ENCODE measurements at places on chromosomes 4 and X. TPM values are rescaled to one million over a fixed set of nuclear protein-coding genes. Genes with fewer than 3 reads are reported as not detected.

The UCP1 gene
- total RNA-seq = not detected

The VSIG1 gene
- total RNA-seq = 1.9 TPM

The GPR82 gene
- 0.39 TPM for total RNA-seq

The GPR34 gene
- 0.95 TPM for total RNA-seq

The NSUN7 gene
- not detected for total RNA-seq

The SLITRK4 gene
- total RNA-seq = not detected

The FABP2 gene
- not detected for total RNA-seq

DNA sequence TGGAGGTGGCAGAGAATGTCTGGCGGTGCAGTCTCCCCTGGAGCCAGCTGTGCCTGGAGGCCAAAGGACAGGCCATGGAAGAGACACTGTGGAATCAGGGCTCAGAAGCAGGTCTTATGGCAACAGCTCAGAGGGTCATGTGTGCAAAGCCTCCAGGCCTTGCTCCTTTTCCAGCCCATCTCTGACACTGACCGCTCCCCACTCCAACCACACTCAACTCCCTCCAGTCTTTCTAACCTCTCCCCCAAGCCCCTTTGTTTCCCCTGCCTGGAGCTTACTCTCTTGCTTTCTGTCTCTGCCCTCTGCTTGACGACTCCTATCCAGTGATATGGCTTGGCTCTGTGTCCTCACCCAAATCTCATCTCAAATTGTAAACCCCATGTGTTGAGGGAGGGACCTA lies 34.2 kb upstream of the CRMP1 start:
- H3K4me3 ChIP-seq = no peak overlapping the region
- no peaks in the 10 kb centered on the region for H3K4me1 ChIP-seq
- no peaks in the 10 kb centered on the region for H3K27me3 ChIP-seq
- no peak overlapping the region for H3K27ac ChIP-seq
- H3K36me3 ChIP-seq = no peaks in the 10 kb centered on the region
- DNase-seq = no peak

- no peak overlapping the region for H3K4me3 ChIP-seq
- no peaks in the 10 kb centered on the region for H3K36me3 ChIP-seq
- no peaks in the 10 kb centered on the region for H3K4me1 ChIP-seq
- no peaks in the 10 kb centered on the region for H3K27me3 ChIP-seq
Measured at GRCh38 chrX:123835661-123836371, 24.0 kb upstream of the XIAP start.

- no peaks in the 10 kb centered on the region for H3K27me3 ChIP-seq
- no peak overlapping the region for H3K4me3 ChIP-seq
- no peak overlapping the region for H3K27ac ChIP-seq
- H3K36me3 ChIP-seq = no peaks in the 10 kb centered on the region
Measured at GRCh38 chr4:175470131-175470530, 341.9 kb downstream of the GPM6A start.

GRCh38 chrX:341541-342101 lies 23.0 kb upstream of the GTPBP6 start:
- no peak overlapping the region for H3K27ac ChIP-seq
- no peaks in the 10 kb centered on the region for H3K27me3 ChIP-seq
- no peak for DNase-seq
- H3K36me3 ChIP-seq = no peaks in the 10 kb centered on the region
- H3K4me1 ChIP-seq = no peaks in the 10 kb centered on the region
- no peak overlapping the region for H3K4me3 ChIP-seq

- H3K36me3 ChIP-seq = no peaks in the 10 kb centered on the region
- DNase-seq = no peak
- no peak overlapping the region for H3K4me3 ChIP-seq
- no peaks in the 10 kb centered on the region for H3K4me1 ChIP-seq
- H3K27me3 ChIP-seq = no peaks in the 10 kb centered on the region
Measured at GRCh38 chrX:129932821-129933321, 26.9 kb downstream of the UTP14A start.

DNA sequence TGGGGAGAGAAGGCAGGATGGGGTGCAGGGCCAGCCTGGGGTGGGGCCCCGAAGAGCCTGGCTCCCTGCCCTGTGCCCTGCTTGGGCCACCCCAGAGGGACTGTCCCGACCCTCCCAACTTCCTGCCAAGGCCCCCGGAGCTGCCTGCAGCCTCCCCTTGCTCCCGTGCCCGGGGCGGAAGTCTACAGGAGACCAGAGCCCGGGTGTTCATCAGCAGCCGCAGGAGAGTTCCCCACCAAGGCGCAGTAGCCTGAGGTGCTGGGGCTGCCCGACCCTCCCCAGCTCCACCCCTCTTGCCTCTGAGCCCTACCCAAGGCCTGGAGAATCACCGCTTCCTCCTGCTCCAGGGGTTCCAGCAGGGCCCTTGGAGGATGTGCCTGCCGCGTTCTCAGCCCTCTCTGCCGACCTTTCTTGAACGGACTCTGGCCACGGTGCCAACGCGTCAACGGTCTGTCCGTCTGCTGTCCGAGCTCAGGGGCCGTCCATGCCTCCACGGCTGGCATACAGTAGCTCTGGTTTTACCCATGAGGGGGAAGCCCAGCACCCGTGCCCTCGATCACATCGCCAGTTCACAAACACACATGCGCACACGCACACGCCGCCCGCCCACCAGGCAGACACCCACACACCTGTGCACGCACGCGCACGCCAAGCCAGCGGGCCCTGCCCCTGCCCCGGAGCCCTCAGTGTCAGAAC lies 36.0 kb upstream of the SPON2 start:
- H3K4me3 ChIP-seq = no peak overlapping the region
- no peak for DNase-seq
- H3K27ac ChIP-seq = no peak overlapping the region
- peaks cover 25% of the 10 kb centered on the region for H3K4me1 ChIP-seq

GRCh38 chr4:110619463-110620247 lies 3.2 kb downstream of the PITX2 start:
- no peak for DNase-seq
- H3K4me3 ChIP-seq = no peak overlapping the region
- H3K36me3 ChIP-seq = no peaks in the 10 kb centered on the region
- H3K27me3 ChIP-seq = peaks cover 81% of the 10 kb centered on the region
- H3K4me1 ChIP-seq = no peaks in the 10 kb centered on the region
- no peak overlapping the region for H3K27ac ChIP-seq

DNA sequence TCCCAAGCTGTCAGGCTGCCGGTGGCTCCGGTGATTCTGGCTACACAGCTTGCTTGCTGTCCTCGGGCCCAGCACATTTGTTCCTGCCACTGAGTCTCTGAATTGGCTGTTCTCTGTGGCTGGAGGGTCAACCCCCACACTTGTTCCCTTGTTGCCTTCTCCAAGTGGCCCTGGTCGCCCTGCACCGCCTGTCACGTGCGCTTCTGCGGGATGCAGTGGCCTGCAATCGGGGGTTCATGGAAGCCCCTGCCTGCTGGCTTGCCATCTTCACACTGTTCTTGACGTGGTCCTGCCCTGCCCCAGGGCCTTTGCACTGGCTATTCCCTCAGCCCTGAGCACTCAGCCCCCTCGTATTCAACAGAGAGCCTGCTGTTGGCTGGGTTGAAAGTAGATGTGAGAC lies 8.1 kb downstream of the CLCN4 start:
- no peaks in the 10 kb centered on the region for H3K4me1 ChIP-seq
- no peak overlapping the region for H3K27ac ChIP-seq
- no peak for DNase-seq
- no peaks in the 10 kb centered on the region for H3K36me3 ChIP-seq

GRCh38 chr4:169677150-169677748 lies 56.9 kb downstream of the CLCN3 start:
- H3K4me1 ChIP-seq = no peaks in the 10 kb centered on the region
- no peak for DNase-seq
- no peaks in the 10 kb centered on the region for H3K36me3 ChIP-seq
- no peak overlapping the region for H3K4me3 ChIP-seq

DNA sequence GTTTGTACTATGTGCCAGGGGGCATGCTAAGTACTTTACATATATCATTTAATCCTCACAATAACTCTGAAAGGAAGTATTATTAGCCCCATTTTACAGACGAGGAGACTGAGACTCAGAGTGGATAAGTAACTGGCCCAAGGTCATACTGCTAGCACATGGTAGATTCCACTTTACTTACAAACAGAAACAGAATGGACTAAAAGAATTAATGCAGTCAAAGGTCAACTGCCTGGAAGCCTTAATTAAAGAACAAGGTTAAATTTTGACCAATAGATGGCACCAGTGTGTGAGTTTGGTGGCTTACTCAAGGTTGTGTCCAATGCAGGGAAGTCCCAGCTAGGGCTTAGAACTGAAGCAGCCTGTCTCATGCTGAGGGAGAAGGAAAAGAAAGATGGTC lies 4.7 kb downstream of the RIPPLY1 start:
- DNase-seq = no peak
- no peaks in the 10 kb centered on the region for H3K36me3 ChIP-seq
- no peaks in the 10 kb centered on the region for H3K4me1 ChIP-seq
- H3K27me3 ChIP-seq = no peaks in the 10 kb centered on the region

DNA sequence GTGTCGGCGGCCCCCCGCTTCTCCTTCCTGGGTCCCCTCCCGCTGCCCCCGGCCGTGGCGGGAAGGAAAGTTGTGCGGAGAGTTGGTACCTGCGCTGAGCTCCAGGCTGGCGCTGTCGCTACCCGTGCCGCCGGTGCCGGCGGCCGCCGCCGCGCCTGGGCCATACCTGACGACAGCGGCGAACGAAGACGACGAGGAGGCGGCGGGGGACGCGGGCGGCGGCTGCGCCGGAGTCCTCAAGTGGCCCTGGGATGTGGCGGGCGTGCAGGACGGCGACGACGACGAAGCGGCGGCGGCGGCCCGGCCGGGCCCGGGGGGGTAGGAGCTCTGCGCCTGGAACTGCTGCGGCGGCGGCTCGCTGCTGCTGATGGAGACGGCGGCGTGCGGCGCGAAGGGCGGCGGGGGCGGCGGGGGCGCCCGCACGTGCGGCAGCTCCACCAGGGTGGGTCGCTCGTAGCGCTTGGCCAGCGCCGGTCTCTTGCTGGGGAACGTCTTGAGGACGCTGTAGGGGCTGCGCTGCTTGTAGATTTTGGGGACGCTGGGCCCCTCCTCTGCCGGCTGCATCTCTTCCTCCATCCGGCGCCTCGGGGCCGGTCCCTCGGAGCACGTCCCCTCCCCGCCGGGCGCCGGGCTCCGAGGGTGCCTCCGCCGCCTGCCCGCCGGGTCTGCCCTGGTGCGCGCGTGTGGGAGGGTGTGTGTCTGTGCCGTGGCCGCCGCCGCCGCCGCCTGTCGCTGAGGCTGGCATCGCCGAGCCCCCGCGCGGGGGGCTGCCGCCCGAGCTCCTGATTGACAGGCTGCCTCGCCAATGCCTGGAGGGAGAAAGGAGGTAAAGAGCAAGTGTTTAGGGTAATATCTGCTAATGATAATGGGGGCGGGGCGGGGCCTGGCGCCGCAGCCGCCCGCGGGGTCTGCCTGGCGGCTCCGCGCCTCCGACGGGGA lies 618 bp downstream of the BEND4 start:
- H3K4me3 ChIP-seq = no peak overlapping the region
- H3K36me3 ChIP-seq = no peaks in the 10 kb centered on the region
- H3K27ac ChIP-seq = no peak overlapping the region
- H3K4me1 ChIP-seq = no peaks in the 10 kb centered on the region
- H3K27me3 ChIP-seq = peaks cover 17% of the 10 kb centered on the region

- DNase-seq = no peak
- no peak overlapping the region for H3K4me3 ChIP-seq
- no peaks in the 10 kb centered on the region for H3K27me3 ChIP-seq
Measured at GRCh38 chr4:95122001-95122400, 364.2 kb downstream of the BMPR1B start.

- H3K27ac ChIP-seq = no peak overlapping the region
- H3K36me3 ChIP-seq = no peaks in the 10 kb centered on the region
- no peaks in the 10 kb centered on the region for H3K27me3 ChIP-seq
Measured at GRCh38 chr4:140736669-140737343, 19.4 kb downstream of the TBC1D9 start.

- no peak overlapping the region for H3K27ac ChIP-seq
- H3K4me1 ChIP-seq = no peaks in the 10 kb centered on the region
- H3K36me3 ChIP-seq = no peaks in the 10 kb centered on the region
- no peak overlapping the region for H3K4me3 ChIP-seq
Measured at GRCh38 chr4:113483131-113483530, 278.4 kb downstream of the CAMK2D start.

DNA sequence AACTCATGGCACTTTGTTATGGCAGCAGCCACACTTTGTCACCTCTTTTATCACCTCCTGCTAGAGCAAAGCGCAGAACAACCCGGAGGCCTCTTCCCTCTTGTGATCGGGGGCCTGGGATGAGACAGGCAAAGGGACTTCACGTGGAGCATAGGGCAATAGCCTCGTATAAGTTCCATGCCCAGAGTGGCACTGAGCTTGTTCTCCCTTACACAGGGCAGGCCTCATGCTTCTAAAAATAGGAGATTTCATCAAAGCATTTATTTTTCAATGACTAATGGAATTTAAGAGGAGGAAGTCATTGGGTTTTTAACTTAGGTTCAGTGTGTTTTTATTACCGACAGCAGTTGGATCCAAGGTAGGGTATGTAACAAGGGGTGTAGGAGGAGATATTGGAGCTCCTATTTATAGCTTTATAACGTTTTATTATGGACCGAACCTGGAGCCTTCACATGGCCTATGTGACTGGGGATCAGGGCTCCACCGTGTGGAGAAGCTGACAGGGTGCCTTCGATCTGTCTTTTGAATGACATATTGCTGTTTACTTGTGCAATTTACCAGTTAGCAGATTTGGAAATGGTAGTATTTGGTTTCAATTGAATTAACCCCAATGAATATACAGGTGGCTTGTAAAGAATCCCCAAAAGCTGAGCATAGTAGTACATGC lies 93.8 kb downstream of the SLC2A9 start:
- H3K27me3 ChIP-seq = no peaks in the 10 kb centered on the region
- no peak for DNase-seq
- no peak overlapping the region for H3K4me3 ChIP-seq

GRCh38 chrX:105331244-105331643 lies 110.8 kb upstream of the TEX13A start:
- DNase-seq = no peak
- H3K36me3 ChIP-seq = no peaks in the 10 kb centered on the region
- H3K4me1 ChIP-seq = no peaks in the 10 kb centered on the region
- H3K4me3 ChIP-seq = no peak overlapping the region
- no peaks in the 10 kb centered on the region for H3K27me3 ChIP-seq
- H3K27ac ChIP-seq = no peak overlapping the region

GRCh38 chrX:29145316-29145715 lies 558.1 kb downstream of the IL1RAPL1 start:
- H3K27me3 ChIP-seq = no peaks in the 10 kb centered on the region
- H3K4me3 ChIP-seq = no peak overlapping the region
- H3K4me1 ChIP-seq = no peaks in the 10 kb centered on the region
- no peak overlapping the region for H3K27ac ChIP-seq
- no peaks in the 10 kb centered on the region for H3K36me3 ChIP-seq
- no peak for DNase-seq

DNA sequence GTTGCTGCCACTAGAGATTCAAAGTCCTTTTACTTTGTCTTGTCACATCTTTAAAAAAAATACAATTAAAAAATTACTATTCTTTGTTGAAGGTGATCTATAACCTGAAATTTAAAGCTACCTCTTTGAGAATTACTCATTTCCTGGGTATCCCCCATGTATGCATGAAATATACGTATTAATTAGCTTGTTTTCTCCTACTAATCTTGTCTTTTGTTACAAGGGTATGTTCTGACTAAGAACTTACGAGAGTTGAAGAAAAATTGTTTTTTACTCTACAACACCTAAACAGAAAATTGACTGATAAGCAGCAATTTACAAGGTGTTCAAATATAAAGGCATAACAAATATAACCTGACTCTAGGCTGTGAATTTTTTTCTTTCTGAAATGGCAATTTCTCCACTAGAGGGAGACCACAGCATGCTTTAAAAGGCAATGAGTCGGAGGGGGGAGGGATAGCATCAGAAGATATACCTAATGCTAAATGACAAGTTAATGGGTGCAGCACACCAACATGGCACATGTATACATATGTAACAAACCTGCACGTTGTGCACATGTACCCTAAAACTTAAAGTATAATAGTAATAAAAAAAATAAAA lies 249.6 kb downstream of the OPHN1 start:
- H3K36me3 ChIP-seq = no peaks in the 10 kb centered on the region
- H3K27ac ChIP-seq = no peak overlapping the region
